ENCODE measurements at places on chromosomes 5 and 9. TPM values are rescaled to one million over a fixed set of nuclear protein-coding genes. Genes with fewer than 3 reads are reported as not detected.
A peak's percentile ranks its signal among the peaks of the same experiment; 100 is the strongest.

- DNase-seq = no peak
Measured at GRCh38 chr5:569358-569867, 42.7 kb upstream of the CEP72 start.

DNA sequence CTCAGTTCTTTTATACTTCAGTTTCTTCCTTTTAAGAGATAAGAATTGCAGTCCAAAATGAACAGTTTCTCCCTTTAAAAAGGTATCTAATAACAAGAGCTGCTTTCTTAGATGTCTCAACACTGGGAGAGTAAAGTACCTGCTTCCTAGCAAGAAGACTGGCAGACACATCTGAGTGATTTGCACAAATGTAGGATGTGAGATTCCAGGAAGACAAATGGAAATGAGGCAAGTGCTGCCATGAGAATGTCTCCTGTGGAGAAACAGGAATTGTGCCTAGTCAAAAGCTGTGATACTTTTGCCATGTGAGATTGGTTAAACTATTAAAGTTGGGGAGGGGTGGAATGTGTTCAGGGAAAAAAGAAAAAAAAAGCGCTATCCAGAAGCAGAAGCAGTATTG is 159.1 kb downstream of the HTR1A start:
- DNase-seq = no peak

GRCh38 chr9:127058645-127059021 is 63.8 kb downstream of the ANGPTL2 start:
- no peak for DNase-seq

GRCh38 chr9:2017331-2018161 is 2.4 kb downstream of the SMARCA2 start:
- DNase-seq = peak; percentile 82

- DNase-seq = peak; percentile 38
Measured at GRCh38 chr9:131739959-131740648, at the start of gene RAPGEF1. TSS of gene RAPGEF1 (minus strand) at chr9:131740076. CDS start at chr9:131739830, 246 bp downstream.

SLC36A3 gene
- total RNA-seq = not detected

DNA sequence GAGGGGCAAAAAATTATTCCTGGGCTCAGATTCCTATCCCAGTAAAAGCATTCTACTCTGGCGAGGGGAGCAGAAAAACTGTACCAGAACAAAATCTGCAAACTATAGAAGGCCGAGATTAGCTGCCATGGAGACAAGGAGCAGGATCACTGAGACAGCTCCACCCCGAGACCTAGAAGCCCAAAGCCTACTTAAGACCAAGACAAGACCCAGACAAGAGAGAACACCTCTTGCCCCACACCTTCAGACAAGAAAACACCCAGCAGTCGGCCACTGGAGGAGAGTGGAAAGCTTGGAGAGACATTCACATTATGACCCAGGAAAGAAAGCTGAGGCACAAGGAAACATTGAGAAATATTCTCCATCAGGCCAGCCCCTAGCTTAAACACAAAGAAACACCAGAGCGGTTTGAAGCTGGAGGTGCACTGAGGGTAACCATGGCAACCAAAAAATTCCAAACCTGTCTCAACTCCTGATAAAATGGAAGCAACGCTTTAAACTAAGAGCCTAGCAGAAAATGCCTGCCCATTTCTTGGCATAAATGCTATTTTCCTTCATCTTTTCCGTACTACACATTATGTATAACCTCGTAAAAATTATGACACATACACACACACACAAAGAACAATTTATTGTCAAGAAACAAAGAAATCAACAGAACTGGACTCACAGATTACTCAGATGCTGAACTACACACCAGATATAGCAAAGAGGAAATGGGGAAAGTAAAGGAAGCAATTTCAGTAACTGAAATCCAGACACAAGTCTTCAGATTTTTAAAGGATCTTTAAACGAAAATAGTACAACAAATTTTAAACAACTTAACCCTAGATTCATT is 53.8 kb upstream of the FTMT start:
- no peak for DNase-seq

GRCh38 chr9:121398374-121398773 is 28.3 kb upstream of the STOM start:
- peak; percentile 77 for DNase-seq

DNA sequence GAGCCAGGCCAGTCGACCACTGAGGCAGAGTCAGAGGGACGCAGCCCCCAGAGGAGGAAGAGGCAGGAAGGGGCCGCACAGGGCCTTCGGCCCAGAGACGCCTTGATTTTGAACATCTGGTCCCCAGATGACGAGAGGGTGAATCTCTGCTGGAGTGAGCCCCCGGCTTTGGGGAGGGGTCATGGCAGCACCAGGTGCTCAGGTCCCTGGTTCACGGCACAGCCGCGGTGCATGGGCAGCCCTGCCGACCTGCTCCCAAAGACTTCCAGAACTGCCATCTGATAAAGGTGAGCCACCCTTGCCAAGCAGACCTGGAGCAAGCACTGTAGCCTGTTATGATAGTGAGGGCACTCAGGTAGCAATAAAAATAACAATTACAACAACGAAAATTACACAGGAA is 29.8 kb downstream of the LPCAT1 start:
- DNase-seq = no peak

DNA sequence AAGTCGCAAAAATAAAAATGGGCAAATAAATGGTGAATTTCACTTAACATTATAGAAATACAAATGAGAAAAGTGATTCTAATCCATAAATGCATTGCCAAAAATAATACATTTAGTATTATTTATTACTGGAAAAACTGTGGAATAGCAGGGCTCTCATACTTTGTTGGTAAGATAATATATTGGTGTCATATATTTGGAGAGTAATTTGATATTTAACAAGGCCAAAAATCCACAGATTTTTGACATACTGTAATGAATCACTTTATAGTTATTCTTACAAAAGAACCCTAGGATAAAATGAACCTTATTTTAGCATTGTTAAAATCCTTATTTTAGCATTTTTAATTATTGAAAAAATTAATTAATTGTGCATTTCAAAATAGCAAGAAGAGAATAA is 397.2 kb upstream of the DAB2 start:
- no peak for DNase-seq

DNA sequence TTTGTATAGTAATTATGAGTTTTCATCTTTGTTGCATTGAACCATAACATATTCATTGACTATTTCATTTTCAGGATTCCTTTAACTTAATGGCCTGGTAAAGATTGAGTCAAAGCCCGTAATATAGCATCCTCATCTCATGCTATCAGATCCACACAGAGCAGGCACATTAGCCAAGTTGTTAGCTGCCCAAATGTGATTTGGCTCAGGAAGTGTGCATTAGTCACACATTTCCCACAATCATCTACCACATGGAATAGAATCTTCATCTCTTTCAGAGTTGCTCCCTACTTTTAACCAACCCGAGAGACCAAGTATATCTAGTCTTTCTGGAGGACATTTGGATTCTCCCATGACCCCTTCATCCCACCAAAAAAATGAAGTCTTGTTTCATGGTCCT is 481.0 kb upstream of the PTGER4 start:
- DNase-seq = no peak

Data from fibroblast of villous mesenchyme (primary cell).